Vagina (tissue), 2 donors: ENCODE measurements at places on chromosomes 16 and 17.

DNA sequence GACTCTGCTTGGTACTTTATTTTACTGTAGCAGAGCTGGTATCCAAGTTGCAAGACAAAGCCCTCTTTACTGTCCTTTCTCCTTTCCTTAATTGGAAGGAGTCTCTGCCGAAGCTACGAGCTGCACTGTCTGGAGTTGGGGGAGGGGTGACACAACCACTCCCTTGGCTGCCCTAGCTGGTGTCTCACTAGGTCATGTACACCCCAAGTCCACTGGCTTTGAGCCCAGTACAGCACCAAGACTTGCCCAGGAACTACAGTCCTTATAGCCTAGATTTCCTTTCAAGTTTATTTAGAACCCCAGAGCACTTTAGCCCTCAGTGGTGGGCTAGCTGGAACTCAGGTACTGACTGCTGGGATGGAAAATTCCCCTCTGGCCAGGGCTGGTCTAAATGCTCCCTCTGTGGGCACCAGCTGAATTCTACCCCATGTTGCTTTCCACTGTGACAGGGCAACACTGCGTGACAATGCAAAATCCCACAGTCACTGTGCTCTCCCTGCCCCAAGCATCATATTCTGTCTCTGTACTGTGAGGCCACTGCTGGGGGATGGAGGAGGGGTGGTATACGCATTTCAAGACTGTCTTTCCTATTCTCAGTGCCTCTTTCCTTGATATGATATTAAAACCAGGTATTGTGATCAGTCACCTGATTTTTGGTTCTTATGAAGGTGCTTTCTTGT, 18.4 kb downstream of the EFCAB5 start:
- no peak for DNase-seq

- DNase-seq = no peak
These were observed 967 bp upstream of the CDH15 start for GRCh38 chr16:89170346-89171215.

DNA sequence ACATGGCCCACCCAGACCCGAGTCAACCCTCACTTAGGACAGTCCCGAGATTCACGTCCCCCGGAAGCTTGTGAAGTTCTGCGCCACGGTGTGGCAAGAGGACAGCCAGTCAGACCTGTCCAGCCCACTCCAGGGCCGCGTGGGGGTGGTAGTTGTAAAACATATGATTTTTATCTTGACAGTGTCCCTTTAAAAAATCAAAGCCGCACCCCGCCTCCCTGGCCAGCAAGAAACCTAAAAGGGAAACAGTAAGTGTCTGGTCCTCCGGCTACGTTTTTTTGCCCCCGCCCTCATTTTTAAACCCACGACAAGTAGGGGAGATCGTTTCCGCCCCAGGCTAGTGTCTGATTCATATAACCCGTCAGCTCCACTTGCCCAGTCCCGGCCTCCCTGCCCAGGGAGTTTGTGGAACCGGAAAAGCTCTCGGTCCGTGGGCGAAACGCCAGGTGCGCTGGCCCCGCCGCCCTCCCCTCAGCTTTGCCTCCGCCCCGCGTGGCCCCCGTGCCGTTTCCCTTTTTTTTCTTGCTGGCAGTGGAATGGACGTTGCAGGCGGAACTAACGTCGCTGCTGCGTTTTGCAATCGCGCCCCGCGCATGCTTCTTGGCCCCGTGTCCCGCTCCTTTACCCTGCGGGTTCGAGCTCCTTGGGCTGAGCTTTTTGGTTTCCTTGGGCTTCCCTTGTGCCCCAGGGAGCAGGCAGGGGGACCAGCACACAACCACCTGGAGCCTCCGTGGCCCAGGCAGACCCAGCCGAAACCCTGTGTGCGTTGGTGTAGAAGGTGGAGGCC, 13.3 kb upstream of the NUDT16L1 start:
- DNase-seq = no peak

- DNase-seq = no peak
These were observed 253.2 kb upstream of the IRX5 start for GRCh38 chr16:54677308-54677950.

- DNase-seq = no peak
These were observed 212.1 kb upstream of the TNRC6C start for GRCh38 chr17:77746393-77746792.

DNA sequence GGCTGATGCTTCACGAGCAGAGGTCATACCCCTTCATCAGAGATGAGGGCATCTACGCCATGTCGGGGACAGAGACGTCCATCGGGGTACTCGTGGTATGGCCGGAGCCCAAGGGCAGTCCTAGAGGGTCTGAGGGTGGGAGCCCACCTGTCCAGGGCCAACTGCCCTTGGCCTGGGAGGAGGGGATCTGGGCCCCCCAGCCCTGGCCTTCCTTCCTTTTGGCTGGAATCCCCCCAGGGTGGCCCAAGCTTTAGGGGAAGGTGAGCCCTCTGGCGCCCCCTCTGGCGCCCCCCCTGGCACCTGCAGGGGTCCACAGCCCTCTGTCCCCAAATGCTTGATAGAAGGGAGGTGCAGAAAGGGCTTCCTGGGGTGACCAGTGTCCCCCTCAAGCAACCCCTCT, 69.3 kb downstream of the SCNN1B start:
- DNase-seq = no peak
